Stomach (tissue), 19 donors: ENCODE measurements at places on chromosomes 5 and 9. TPM values are rescaled to one million over a fixed set of nuclear protein-coding genes. Genes with fewer than 3 reads are reported as not detected.

Gene SPINK14
- total RNA-seq = not detected

Gene HBEGF
- 31.8 TPM for total RNA-seq

Gene ECM2
- not detected for total RNA-seq

Gene HEMGN
- not detected for total RNA-seq

Gene ADGRD2
- not detected for total RNA-seq

Gene BHMT
- total RNA-seq = not detected

Gene FOXD4L4
- not detected for total RNA-seq
